ENCODE measurements at places on chromosomes 2 and 18. TPM values are rescaled to one million over a fixed set of nuclear protein-coding genes. Genes with fewer than 3 reads are reported as not detected.

The IL1B gene
- total RNA-seq = 0.18 TPM

The TSPYL6 gene
- total RNA-seq = not detected

The C1GALT1C1L gene
- 1.2 TPM for total RNA-seq

The VWA3B gene
- 0.43 TPM for total RNA-seq

The TNFRSF11A gene
- 6.5 TPM for total RNA-seq

The BCL11A gene
- 0.06 TPM for total RNA-seq

The GKN1 gene
- 0.73 TPM for total RNA-seq

The CNDP1 gene
- total RNA-seq = not detected

Data from A549 treated with CpdA at 1 μM for 4 hours (cell line).